ENCODE measurements at places on chromosomes 7 and 10. TPM values are rescaled to one million over a fixed set of nuclear protein-coding genes. Genes with fewer than 3 reads are reported as not detected.

Gene TLX1
- total RNA-seq, result not detected

Gene TCAF1
- 11.8 TPM for total RNA-seq

Gene PUS7
- 30.4 TPM for total RNA-seq

Gene PCLO
- total RNA-seq, result not detected

Gene DYDC2
- not detected for total RNA-seq

GRCh38 chr10:95674643-95675042, 18.1 kb upstream of the ALDH18A1 start:
- DNase-seq, result no peak

DNA sequence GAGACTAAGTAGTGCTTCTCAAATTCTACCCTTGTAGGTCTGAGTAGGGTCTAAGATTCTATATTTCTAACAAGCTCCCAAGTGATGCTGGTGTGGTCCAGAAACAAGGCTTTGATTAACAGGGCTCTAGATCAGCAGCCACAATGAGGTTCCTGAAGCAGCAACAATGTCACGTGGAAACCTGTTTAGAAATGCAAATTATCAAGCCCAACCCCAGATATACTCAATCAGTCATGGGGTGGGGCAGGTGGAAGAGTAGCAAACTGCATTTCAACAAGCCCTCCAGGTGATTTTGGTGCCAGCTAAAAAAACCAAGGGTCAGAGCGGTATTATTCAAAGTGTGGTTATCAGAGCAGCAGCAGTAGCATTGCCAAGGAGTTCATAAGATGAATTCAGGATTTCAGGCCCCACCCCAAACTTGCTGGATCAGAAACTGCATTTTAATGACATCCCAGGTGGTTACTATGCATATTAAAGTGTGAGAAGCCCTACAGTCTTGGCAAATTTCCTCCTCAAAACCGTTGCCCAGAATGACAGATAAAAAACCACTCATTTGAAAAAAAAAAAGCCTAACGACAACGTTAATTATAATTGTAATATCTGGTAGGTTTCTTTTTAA, 199.2 kb downstream of the AHR start:
- DNase-seq, result no peak

- peak; percentile 23 for DNase-seq
Observed at GRCh38 chr7:106057962-106058927, 53.9 kb downstream of the SYPL1 start.

GRCh38 chr10:112376396-112376790, 2.5 kb downstream of the ACSL5 start:
- no peak for DNase-seq

DNA sequence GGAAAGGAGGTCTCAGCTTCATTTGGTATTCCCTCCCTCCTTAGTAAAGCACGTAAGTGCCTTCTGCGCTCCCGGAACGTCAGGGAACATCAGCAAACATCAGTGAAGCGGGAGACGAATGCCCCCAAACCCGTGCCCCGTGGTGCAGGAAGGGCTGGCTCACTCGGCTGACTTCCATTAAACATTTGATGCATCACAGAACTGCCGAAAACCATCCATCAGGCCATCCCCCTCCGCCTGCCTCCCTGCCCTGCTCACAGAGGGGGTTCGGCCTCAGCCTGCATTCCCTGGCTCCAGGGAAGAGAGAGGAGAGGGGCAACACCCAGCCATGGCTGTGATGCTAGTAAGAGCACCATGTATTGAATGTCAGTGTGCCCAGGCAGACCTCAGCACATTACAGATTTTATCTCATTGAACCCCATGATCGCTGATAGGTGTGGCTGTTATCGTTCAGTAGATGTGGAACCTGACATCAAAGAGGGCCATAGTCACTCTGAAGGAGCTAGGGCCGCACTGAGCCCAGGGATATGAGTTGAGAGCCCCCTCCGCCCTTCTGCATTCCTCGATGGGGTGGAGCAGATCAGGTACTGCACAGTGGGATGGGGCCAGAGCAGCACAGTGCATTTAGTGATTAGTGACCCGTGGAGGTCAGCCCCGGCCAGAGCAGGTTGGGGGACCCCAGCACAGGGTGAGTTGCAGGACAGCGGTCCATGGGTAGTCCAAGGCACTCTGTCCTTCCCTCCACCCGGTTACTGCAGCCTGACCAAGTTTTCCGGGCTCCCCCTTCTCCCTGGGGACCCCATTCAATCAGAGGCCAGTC, 146.4 kb downstream of the RPS24 start:
- DNase-seq, result no peak

DNA sequence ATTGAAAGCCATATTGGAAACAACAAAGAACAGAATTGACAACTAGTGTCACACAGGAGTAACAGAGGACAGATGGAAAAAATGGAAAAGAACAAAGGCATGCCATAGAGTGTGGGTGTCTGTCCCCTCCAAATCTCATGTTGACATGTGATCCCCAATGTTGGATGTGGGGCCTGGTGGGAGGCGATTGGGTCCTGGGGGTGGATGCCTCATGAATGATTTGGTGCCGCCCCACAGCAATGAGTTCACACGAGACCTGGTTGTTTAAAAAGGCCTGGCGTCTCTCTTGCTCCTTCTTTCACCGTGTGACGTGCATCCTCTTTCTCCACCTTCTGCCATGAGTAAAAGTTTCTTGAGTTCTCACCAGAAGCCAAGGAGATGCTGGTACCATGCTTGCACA, 87.4 kb upstream of the GPR26 start:
- DNase-seq, result no peak

DNA sequence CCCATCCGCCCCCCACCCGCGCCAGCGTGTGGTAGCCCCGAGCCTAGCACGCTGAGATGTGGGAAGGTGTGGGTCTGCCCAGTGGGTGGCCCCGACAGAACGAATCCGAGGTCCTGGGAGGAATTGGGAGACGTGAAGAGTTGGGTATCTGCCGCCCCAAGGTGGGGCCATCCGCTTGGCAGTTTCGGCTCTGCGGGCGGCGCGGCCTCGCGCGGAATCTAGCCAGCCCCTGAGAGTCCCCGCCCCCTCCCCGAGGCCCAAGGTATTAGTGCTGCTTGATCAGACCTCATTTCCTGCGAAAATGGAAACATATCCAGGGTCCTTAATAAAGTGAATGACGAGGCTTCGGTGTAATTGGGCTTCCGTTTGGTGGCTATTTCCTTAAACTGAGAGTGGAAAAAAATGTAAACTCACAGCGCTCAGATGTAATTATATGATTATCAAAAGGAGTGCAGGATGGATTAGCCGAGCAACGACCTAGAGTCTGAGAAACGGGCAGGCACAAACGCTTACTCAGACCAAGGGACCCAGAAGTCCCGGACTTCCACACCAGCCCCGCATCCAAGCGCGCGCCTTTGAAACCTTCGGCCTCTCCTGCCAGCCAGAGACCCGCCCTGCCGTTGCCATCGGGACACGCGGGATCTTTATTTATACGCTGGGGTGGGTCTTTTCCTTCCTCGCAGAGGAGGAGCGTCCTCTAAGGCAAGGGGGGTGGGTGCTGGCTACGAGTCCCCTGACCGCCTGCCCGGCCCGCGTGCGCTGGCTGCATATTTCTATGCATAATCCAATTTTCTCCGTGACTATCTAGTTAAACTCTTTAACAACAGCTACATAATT, 12.8 kb downstream of the LBX1 start:
- no peak for DNase-seq
